ENCODE measurements at places on chromosomes 16 and 17.

DNA sequence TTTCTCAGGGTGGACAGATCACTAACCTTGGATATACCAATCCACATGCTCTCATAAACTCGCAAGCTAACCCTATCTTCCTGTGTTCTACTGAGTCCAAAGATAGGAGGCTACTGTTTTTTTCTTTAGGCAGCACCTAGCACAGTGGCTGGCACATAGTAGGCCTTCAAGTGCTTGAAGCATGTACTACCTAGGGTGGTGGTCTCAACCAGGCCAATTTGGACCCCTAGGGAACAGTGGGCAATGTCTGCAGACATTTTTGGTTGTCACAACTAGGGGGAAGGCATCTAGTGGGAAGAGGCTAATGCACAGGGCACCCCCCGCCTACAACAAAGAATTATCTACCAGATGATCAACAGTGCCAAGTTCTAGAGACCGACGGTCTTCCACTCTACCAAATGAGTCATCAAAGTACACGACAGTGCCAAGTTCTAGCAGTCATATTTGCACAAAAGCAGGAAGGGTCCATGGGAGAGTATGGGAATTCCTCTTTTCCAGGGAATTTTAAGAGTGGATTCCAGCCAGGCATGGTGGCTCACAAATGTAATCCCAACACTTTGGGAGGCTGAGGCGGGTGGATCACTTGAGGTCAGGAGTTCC is 390.3 kb downstream of the SLC39A11 start:
- DNase-seq, result no peak

GRCh38 chr16:8694795-8695728 is 20.6 kb downstream of the ABAT start:
- DNase-seq, result no peak

DNA sequence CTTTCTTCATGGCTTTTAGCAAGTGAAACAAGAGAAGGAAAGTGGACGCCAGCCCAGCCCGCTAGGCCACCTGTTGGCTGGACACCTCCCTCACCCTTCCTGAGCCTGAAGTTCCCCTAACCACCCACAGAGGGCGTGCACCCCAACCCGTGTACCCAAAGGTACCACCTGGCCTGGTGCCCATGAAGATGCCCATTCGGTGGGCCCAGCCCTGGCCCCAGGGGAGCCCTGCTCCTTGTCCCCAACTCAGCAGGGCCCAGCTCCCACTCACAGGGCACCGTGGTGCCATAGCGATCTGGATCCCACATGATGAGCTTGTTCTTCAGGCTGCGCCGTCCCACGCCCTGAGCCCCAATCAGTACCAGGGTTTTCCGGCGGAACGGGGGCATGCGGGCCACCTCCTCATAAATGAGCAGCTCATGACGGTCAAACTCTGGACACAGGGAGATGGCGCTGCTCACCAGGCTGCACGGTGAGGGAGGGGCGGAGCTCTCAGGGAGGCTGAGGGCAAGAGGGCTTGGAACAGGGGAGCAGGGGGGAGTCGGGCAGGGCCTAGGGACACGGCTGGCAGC is 26.8 kb downstream of the MPP2 start:
- DNase-seq, result peak; percentile 59

DNA sequence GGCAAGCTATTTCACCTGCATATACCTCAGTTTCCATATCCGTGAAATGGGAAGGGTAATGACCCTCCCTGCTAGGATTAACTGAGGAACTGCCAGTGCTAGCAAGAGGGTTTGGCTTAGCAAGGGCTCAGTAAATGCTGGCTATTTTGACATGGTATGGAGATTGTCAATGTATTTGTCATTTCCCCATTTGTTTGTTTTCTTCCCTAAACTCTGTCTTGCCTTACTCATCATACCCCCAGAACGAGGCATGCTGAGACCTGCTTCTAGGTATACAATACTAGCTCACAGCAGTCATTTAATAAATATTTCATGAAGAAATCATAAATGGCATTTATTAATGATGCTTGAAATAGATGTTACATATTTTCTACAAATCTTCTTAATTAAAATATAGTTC is 124.0 kb downstream of the DYNLRB2 start:
- no peak for DNase-seq

DNA sequence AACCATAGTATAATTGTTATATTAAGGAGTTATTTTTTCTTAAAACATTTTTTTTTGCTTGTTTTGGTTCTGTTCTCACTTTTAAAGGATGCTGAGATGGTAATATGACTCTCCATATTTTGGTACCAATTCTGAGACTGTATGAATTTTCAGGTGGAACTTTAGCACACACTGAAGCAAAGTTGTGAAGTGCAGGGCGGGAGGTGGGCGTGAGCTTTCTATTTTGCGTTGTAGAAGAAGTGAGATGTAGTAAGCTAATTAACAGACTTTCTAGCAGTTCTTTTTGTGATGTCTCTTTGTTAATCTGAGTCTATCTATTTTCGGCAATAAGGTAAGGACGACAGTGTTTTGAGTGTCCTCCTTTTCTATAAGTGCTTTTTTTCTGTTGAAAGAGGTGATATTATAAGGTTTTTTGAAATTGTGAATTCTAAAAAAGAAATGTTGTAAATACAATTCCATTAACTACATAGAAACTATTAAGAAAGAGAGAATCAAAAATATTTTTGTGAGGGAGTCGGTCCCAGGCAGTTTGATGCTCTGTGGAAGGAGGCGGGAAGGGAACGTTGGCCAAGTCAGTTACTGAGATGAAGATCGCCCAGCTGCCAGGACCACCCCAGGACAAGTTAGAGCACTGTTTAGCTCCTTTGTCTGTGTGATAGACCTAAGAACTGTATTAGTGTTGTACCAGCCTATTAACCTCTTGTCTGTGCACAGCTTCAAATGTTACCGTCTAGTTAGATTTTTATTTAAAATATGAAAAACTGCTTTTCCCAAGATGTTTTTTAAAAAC is 65.0 kb downstream of the CCDC182 start:
- no peak for DNase-seq

GRCh38 chr17:50259477-50260324 is 14.6 kb upstream of the TMEM92 start:
- no peak for DNase-seq
